Aorta (tissue), 5 donors: ENCODE measurements at places on chromosomes 7 and 10. TPM values are rescaled to one million over a fixed set of nuclear protein-coding genes. Genes with fewer than 3 reads are reported as not detected.

The CDHR1 gene
- 0.42 TPM for total RNA-seq

The SMO gene
- total RNA-seq, result 17.6 TPM

The DNAAF5 gene
- total RNA-seq, result 16.6 TPM

The ZNF212 gene
- 7.8 TPM for total RNA-seq

The ADD3 gene
- total RNA-seq, result 80.9 TPM

The ABCC2 gene
- total RNA-seq, result 4.5 TPM

The SPAM1 gene
- not detected for total RNA-seq

The GRM3 gene
- total RNA-seq, result not detected

The MYO3A gene
- 0.84 TPM for total RNA-seq

The PSMA2 gene
- total RNA-seq, result 50.4 TPM

DNA sequence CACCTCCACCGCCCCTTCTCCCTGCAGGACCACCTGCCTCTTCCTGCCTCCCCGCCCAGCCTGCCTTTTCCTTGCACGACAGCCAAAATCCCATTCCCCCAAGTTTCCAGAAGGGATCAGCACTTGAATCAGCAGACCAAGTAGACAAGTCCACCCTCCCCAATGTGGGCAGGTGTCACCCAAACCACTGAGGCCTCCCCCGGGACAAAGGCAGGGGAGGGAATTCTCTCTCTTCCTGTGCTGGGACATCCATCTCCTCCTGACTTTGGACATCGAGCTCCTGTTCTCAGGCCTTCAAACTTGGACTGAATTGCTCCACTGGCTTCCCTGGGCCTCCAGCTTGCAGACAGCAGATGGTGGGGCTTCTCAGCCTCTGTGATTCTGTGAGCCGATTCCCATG lies 21.6 kb upstream of the PSMG3 start:
- H3K27ac ChIP-seq, result no peak overlapping the region
- no peak for DNase-seq
- no peaks in the 10 kb centered on the region for H3K36me3 ChIP-seq
- H3K4me3 ChIP-seq, result no peak overlapping the region

DNA sequence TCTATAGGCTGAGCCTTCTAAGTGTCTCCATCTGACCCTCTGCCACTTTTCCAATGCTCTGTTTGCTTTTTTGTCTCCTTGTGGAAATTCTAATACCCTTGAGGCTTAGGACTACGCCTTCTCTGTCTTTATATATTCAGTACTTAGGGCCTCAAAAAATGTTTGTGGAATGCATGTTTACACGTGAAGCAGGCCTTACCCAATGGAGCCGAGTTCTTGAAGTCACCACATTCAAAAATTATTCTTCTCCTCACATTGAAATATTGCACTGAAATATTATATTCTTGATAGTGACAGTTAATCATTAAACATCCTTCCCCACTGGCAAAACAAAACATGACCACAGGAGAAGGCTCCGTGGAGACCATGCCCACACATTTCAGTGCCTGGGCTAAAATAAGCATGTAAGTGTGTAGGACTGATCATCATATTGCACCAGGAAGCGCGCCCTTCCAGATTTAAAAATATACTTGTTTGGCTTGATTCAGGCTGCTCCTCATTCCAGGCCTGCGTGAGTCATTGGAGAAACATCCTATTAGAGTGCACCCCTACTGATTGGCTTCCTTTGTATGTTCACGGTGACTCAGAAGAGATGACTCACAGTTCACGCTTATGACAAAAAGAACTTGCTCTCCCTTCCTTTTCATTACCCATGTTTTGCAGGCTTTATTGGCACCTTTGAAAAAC lies 307.4 kb upstream of the AOAH start:
- peak; percentile 82 for DNase-seq
- H3K27ac ChIP-seq, result peak overlapping the region; percentile 96
- H3K4me3 ChIP-seq, result no peak overlapping the region
- no peaks in the 10 kb centered on the region for H3K36me3 ChIP-seq
- peaks cover 2% of the 10 kb centered on the region for H3K4me1 ChIP-seq

GRCh38 chr10:101724446-101724845 lies 29.5 kb upstream of the FBXW4 start:
- H3K4me3 ChIP-seq, result no peak overlapping the region
- no peaks in the 10 kb centered on the region for H3K36me3 ChIP-seq
- no peaks in the 10 kb centered on the region for H3K4me1 ChIP-seq
- no peak for DNase-seq

DNA sequence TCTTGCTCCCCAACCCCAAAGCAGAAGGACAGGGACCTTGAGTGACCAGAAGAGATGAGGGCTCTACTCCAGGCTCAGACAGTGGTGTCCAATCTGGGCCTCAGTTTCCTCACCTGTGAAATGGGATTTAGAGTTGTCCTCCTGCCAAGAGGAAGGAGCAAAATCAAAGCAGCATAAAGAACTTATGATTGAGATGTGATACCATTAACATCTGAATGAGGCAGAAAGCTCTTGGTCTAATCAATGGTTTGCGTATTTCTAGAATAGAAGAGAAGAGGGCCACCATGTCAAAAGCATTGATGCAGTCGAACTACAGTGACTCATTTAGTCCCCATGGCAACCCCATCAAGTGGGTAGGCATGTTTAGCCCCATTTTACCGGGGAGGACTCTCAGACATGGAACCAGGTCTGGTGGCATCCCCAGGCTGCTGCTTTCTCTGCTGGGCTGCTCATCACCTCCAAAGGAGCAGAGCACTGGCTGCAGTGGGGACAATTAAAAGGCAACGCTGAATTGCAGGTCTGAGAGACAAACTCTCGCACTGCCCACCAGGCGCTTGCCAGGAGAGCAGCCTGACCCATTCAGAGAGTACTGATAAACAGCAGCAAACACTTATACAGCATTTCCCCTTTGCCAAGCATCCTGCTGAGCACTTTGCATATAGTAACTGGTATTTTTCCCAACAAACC lies 175.9 kb downstream of the NEURL1 start:
- no peaks in the 10 kb centered on the region for H3K27me3 ChIP-seq
- H3K36me3 ChIP-seq, result no peaks in the 10 kb centered on the region
- no peak overlapping the region for H3K4me3 ChIP-seq
- DNase-seq, result no peak

DNA sequence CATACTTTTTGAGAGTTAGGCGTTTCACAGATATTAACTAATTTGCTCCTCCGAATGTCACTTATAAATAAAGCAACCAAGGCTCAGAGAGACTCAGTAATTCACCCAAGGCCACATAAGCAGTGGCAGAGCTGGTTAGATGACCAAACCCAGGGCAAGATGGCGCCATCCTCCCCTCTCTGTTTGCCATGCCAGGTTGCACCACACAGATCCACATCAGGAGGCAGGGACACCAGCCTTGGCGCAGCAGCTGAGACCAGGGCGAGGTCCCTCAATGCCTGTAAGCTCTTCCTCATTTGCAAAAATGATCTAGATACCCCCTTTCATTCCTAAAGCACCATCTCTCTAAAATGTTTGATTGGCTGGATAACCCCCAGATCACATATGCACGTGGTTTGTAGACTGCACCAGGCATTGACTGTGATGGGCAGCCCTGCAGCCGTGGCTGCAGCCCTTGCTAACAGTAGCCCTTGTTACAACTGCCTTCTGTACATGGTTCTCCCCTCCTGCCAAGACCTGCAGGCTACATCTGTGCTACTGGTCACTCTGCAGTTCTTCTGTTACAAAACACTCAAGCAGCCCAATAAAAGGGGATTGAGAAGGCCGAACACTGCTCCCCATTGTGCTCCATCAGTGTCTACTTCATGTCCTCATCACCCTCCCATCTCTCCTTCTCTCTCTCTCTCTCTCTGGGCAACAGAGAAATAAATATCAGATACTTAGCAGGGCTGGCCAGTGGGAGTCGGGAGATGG lies 298.6 kb downstream of the PRPF18 start:
- no peaks in the 10 kb centered on the region for H3K36me3 ChIP-seq
- no peak overlapping the region for H3K4me3 ChIP-seq
- H3K27me3 ChIP-seq, result no peaks in the 10 kb centered on the region
- H3K4me1 ChIP-seq, result peaks cover 4% of the 10 kb centered on the region

DNA sequence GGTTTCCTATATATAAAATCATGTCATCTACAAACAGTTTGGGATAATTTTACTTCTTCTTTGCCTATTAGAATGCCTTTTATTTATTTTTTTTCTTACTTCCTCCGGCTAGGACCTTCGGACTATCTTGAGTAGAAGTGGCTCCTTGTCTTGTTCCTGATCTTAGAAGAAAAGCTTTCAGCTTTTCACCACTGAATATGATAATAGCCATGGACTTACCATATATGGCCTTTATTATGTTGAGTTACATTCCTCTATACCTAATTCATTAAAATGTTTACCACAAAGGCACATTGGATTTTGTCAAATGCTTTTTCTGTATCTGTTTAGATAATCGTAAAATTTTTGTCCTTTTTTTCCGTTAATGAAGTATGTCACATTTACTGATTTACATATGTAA lies 395.7 kb downstream of the NXPH1 start:
- no peaks in the 10 kb centered on the region for H3K27me3 ChIP-seq
- H3K36me3 ChIP-seq, result no peaks in the 10 kb centered on the region
- no peak overlapping the region for H3K27ac ChIP-seq
- H3K4me3 ChIP-seq, result no peak overlapping the region
- DNase-seq, result no peak
- no peaks in the 10 kb centered on the region for H3K4me1 ChIP-seq

- no peaks in the 10 kb centered on the region for H3K36me3 ChIP-seq
- H3K27me3 ChIP-seq, result no peaks in the 10 kb centered on the region
- H3K4me3 ChIP-seq, result no peak overlapping the region
- no peak for DNase-seq
- peaks cover 4% of the 10 kb centered on the region for H3K4me1 ChIP-seq
Observed at GRCh38 chr10:51224671-51225161, 150.4 kb downstream of the PRKG1 start.

- DNase-seq, result no peak
- no peaks in the 10 kb centered on the region for H3K4me1 ChIP-seq
- no peak overlapping the region for H3K4me3 ChIP-seq
- H3K27me3 ChIP-seq, result no peaks in the 10 kb centered on the region
- H3K36me3 ChIP-seq, result no peaks in the 10 kb centered on the region
Observed at GRCh38 chr10:22010973-22011408, 7.5 kb upstream of the DNAJC1 start.

DNA sequence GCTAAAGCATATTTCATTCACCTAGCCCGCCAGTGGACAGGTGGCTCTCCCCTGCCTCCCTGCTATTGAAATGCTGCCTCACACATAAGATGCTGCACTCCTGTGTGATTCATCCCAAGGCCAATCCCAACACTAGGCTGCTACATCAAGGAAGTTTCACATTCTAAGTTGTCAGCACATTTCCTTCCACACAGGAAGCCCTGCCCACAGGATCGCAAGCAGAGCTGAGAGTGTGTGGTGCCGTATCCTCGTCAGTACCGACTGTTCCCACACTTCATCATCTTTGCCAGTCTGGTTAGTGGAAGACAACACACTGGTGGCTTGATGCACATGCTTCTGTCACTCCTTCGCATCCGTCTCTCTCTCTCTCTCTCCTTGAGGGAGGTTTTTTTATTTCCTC lies 194.3 kb upstream of the PPP2R2D start:
- no peak overlapping the region for H3K27ac ChIP-seq
- no peaks in the 10 kb centered on the region for H3K4me1 ChIP-seq
- H3K36me3 ChIP-seq, result no peaks in the 10 kb centered on the region

DNA sequence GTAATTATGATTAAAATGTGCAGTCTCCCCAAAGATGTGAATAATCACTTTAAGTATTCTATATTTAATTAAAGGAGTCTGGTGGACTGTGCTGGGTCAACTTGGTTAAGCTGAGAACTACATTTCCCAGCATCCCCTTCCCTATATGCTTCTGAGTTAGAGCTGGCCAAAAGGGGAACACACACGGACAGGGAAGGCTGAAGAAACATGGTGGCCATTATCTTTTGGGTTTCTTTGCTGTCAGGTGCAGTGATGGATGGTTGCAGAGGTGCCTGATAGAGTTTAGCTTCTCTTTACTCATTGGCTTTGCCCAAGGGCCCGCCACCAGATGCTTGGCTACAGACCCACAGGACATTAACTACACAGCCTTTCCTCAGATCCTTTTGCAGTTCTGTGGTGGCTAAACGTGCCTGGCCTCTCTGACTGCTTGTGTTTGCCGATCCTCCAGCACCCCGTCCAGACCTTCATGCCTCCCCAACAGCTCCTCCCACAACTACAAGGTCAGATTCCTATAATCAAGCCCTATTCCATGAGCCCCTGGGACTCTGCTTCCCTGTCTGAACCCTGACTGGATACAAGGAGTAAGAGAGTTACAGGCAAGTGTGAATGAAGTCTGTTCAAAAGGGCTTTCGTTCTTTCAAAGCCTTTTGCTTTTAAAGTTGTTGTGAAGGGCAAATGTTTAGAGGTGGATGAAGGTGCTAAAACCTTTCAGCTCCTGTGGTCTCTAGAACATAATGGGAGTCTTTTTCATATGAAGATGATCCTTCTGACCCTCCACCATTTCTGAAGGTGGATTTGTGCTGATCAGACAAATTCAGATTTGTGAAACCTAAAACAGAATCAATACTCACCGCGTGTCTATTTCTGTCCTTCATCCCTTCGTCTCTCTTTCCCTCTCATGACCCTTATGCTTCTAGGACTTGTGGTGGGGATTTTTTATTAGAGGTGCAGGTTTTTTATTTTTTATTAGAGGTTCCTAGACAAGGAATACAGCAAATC lies 21.5 kb downstream of the BUB3 start:
- H3K4me3 ChIP-seq, result no peak overlapping the region
- no peak overlapping the region for H3K27ac ChIP-seq
- H3K27me3 ChIP-seq, result no peaks in the 10 kb centered on the region
- no peaks in the 10 kb centered on the region for H3K4me1 ChIP-seq

DNA sequence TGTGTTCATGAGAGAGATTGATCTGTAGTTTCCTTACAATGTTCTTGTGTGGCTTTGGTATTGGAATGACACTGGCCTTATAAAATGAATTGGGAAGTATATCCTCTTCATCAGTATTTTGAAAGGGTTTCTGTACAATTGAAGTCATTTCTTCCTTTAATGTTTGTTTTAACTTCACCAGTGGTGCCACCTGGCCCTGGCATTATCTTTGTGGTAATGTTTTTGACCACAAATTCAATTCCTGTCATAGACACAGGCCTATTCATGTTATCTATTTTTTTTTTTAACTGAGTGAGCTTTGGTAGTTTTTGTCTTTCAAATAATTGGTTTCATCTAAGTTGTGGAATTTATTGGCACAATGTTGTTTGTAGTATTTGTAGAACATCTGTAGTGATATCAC lies 127.7 kb downstream of the CDK14 start:
- H3K27ac ChIP-seq, result no peak overlapping the region
- H3K27me3 ChIP-seq, result no peaks in the 10 kb centered on the region
- no peak overlapping the region for H3K4me3 ChIP-seq
- H3K4me1 ChIP-seq, result no peaks in the 10 kb centered on the region
- no peak for DNase-seq

DNA sequence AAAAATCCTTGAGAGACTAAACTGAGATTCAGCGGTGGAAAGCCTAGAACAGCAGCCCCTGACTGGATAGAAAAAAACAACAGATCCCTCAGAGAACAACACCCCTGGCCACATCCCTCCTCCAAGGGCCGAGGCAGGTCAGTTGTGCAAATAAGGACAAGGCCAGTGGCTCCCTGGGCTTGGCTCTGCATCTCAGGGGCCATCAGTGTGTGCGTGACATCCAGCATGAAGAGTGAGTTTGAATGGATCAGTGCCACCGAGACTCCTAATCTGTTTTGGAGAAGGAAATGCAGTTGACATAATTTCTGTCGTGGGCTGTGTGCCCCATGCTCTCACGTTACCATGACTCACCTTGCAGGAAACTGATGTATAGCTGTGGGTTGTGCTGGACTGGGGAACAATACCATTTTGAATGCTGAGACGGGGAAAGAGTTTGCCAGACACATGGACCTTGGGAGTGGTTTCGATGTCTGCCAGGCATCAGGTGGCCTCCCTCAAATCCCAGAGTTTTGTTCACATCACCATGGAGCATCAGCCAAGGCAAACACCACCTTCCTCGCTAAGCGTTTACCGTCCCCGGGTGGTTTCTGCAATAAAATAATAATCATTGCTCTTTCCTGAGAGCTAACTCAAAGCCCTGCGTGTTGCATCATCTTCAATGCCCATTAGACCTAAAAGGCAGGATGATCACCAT lies 153.2 kb upstream of the FZD8 start:
- peak; percentile 63 for DNase-seq
- no peak overlapping the region for H3K27ac ChIP-seq
- no peaks in the 10 kb centered on the region for H3K4me1 ChIP-seq
